Epithelial cell of esophagus (primary cell): ENCODE measurements at places on chromosomes 3 and 15.
A peak's percentile ranks its signal among the peaks of the same experiment; 100 is the strongest.

DNA sequence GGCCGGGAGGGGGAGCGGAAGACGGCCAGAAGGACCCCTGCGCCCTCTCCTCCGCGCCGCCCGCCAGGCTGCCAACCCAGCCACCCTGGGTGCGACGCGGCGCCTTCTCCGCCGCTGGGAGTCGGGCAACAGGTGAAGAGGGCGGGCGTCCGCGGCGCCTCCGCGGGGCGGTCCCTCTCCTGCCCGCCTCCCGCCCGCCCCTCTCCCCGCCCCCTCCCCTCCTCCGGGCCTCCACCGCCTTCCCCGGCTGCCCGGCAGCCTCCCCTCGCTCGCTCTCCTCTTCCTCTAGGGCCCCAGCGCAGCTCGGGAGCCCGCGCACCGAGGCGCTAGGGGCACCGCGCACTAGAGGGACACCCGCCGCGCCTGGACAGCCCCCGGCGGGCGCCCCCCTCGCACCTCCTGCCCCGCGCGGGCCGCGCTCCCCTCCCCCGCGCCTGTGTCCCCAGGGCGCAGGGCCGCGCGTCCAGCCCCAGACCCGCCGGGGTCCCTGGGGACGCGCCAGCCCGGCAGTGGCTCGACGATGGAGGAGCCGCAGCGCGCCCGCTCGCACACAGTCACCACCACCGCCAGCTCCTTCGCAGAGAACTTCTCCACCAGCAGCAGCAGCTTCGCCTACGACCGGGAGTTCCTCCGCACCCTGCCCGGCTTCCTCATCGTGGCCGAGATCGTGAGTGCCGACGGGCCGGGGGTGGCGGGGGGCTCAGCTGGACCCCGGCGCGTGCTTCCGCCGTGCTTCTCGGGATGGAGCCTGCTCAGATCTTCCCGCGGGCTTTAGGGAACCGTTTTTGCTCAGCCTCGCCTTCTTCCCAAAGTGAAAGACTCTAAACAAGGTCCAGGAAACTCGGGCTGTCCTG, at the start of gene CMTM8:
Gene CMTM8 (plus strand): TSS at position 228 of the 854 bp plus-strand sequence. CDS start 293 bp downstream, at position 521.
- peak; percentile 74 for DNase-seq

- DNase-seq: no peak
Measured at GRCh38 chr3:13278783-13279531, 141.2 kb downstream of the NUP210 start.

DNA sequence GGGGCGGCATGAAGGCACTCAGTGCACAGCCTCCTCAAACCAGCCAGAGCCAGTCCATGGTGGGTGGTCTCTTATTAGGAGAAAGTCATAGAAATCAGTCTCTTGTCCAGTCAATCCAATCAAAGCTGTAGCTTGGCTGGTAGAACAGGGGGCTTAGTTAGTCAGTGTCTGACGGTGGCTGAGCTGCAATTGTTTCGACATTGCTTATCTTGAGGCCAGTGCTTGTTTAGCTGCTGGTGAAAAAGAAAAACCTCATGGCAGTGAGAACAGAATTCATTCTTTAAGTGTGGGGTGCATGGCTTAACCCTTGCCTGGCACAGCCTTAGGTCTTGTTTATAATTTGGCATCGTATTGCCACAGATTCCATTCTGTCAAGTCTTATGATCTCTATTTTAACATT, 53.9 kb downstream of the FGD5 start:
- no peak for DNase-seq

DNA sequence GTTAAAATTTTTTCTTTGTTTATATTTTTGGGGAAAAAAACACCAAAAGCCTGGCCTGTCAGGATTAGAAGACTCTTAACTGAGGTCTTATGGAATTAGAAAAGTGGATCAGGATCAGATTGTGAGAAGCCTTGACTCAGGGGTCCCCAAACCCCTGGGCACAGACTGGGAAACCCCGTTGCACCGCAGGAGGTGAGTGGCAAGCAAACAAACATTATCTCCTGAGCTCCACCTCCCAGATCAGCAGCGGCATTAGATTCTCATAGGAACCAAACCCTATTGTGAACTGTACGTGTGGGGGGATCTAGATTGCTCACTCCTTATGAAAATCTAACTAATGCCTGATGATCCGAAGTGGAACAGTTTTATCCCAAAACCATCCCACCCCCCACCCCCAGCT, 117.2 kb downstream of the TCF12 start:
- DNase-seq: no peak

DNA sequence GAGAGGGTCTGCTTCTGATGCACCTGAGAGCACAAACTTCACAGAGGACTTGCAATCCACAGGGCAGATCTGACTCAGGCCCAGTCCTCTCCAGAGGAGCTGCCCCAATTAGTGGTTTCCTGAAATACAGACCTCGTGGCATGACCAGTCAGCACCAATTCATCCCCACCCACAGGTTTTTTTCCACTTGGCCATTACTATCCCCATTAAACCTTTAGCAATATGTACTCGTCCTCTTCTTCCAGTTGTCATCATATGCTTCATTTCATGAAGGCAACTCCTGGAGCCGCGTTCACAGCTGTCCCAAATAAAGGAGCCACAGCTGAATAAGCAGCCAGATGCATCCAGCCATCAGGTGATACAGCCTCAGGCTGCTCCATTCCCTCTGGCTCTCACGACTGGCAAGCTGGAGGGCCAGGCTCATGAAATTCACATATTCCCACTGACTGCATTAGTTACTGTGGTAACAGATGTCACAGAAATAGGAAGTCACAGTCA, 163.1 kb downstream of the FMN1 start:
- DNase-seq: peak; percentile 76

GRCh38 chr15:65057549-65057940, 10.2 kb downstream of the RASL12 start:
- no peak for DNase-seq

DNA sequence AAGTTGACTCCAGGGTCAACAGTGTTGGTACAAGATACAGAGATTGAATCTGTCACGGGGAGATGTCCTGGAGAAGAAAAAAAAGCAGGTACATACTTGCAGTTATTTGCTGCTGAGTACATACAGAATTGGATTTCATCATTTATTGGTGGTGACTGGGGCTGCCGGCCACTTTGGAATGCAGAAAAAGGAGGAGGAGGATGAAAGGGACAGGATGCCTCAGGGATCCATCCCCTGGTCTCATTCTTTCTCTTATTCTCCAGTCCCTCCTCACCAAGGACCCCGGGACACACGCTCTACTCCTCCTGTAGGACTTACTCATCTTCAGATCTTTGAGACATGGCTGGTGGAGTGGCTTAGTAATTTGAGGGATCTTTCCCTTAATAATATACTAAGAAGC, 30.0 kb upstream of the MEIS2 start:
- DNase-seq: no peak

GRCh38 chr15:60399931-60400330, 2.1 kb upstream of the ANXA2 start:
- peak; percentile 61 for DNase-seq

DNA sequence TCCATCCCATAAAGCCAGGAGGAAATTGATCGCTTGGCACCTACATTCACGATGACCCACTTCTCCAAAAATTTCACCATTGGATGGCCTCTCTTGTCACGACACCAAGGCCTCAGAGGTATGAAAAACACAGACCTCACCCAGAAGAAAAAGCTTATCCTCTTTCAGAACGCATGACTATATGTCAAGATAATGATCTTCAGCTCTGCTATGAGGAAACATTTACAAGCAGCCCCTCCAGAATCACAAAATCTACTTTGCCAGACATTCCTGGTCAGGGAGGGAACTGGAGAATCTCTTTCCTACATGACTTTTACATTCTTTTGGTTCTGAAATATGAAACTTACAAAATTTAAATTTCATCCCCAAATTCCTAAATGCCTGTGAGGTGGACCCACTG, 122.7 kb downstream of the WNT5A start:
- DNase-seq: no peak

DNA sequence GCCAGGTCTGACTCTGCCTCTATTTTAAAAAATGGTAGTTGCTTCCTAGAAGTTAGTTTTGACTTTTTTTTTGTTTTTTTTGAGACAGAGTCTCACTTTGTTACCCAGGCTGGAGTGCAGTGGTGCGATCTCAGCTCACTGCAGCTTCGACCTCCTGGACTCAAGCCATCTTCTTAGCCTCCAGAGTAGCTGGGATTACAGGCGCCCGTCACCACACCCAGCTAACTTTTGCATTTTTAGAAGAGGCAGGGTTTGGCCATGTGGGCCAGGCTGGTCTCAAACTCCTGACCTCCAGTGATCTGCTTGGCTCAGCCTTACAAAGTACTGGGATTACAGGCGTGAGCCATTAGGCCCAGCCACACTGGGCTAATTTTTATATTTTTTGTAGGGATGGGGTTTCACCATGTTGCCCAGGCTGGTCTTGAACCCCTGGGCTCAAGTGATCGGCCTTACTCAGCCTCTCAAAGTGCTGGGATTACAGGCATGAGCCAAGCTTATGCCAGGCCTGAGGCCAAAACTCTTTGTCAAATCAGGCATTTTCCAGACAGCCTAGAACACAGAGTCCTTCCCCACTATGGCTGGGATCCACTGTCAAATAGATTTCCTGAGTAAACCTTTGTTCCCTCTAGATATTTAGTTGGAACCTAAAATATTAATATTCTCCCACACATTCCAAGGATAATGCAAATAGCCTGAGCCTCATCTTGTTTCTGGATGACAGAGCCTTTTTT, 13.7 kb downstream of the C3orf62 start:
- no peak for DNase-seq

- DNase-seq: no peak
Measured at GRCh38 chr15:52422001-52422400, 106.7 kb downstream of the MYO5A start.

DNA sequence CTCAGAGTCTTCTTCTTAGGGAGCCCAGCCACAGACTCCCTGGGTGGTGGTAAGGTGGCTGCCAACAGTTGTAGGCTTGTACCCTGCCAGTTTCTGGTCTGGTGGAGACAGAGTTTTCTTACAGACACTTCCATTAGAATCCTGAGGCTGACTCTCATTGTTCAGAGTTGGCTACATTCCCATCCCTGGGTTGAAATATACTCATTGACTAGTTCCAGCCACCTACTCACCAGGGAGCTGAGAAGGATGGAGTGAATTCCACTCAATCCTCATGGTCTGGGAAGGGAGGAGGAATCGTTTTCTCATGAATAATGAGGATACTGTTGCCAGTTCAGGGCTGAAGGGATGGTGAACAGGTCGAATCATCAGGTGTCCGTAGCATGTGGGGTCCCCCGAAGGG, 226.5 kb upstream of the PROK2 start:
- DNase-seq: no peak

DNA sequence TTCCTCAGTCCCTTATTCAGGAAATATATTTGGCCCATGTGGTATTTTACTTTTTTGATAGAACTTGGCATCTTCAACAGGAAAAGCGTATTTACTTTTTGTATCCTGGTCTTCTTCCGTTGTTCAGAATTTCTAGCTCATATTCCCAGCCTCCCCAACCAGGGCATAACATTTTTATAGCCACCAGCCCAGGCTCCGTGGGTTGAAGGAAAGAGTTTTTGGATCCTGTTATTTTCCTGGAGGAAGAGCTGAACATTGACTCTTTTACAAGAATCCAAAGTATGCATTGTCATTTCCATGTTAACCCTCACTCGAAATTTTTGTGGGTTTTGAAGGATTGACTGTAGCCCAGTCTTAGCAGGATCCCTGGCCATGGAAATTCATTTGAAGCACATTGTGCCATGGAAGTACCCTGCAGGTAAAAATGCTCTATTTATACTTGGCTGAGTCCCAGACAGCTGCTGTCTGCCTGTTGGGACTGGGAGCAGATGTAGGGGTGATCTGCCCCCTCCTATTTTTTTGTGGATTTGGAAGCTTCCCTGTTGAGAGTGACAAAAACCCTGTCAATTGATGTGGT, 98.8 kb downstream of the AKAP13 start:
- DNase-seq: no peak

DNA sequence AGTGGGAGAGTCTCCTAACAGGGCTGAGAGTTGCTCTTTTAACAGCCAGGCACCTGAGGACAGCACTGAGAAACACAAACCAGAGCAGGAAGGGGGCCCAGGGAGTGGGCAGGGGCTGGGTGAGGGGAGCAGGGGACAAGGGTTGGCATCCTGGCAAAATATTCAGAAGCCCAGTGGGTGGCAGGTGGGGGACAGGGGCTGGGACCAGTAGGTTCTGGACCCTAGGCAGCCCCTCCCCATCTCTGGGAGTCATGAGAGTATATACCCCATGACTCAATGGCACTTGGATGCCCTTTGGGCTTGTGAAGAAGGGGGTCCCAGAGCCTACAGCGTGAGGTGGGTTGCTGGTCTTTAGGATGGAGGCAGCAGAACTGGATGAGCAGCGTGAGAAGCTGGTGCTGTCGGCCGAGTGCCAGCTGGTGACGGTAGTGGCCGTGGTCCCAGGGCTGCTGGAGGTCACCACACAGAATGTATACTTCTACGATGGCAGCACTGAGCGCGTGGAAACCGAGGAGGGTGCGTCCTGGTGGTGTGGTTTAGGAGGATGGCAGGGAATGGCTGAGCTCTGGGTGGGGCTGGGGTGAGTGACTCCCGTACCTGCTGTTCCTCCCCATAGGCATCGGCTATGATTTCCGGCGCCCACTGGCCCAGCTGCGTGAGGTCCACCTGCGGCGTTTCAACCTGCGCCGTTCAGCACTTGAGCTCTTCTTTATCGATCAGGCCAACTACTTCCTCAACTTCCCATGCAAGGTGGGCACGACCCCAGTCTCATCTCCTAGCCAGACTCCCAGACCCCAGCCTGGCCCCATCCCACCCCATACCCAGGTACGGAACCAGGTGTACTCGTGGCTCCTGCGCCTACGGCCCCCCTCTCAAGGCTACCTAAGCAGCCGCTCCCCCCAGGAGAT, 24.2 kb downstream of the NBEAL2 start:
- no peak for DNase-seq
